ENCODE measurements at places on chromosomes 5 and 9.

DNA sequence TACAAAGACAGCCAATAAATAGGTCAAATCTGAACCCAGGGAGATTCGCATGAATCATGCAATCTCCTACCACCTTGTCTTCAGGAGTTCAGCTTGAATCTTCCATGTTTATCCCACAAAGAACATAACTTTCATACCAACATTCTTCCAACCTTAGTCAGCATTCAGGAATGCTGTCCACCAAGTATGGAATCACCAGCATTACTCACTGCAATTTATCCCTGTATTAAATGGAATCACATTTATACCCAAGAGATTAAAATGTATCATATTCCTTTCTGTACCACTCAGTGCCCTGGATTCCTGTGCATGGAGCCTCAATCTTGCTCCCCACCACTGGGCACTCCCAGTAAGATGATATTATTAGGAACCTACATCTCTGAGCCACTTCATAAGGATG is 162.6 kb downstream of the GLIS3 start:
- H3K4me1 ChIP-seq = peaks cover 39% of the 10 kb centered on the region
- H3K27me3 ChIP-seq = no peaks in the 10 kb centered on the region
- no peaks in the 10 kb centered on the region for H3K36me3 ChIP-seq
- H3K27ac ChIP-seq = no peak overlapping the region

DNA sequence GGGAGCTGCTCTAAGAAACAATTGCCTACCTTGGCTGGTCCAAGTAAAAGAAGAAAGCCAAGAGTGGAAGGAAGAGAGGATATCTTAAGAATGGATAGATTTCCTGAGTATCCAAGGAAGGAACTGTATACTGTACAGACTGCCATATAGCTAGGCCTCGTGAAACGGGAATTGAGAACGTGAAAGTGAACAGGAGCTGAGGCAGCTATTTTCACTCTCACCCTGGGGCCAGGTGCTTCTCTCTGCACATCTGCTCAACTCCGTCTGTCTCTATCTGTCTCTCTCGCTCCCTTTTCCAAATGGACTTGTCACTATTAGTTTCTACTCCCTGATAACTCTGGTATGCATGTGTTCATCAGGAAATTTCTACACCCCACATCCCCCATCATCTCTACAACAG is 35.9 kb upstream of the TESK1 start:
- no peak for DNase-seq
- H3K27me3 ChIP-seq = no peaks in the 10 kb centered on the region
- H3K27ac ChIP-seq = no peak overlapping the region
- H3K4me3 ChIP-seq = no peak overlapping the region
- H3K4me1 ChIP-seq = peaks cover 1% of the 10 kb centered on the region

GRCh38 chr5:91635950-91636734 is 253.0 kb upstream of the ARRDC3 start:
- H3K4me3 ChIP-seq = no peak overlapping the region
- DNase-seq = peak; percentile 15
- no peaks in the 10 kb centered on the region for H3K27me3 ChIP-seq
- H3K36me3 ChIP-seq = no peaks in the 10 kb centered on the region

- no peak overlapping the region for H3K27ac ChIP-seq
- peak overlapping the region; percentile 68 for H3K4me3 ChIP-seq
- peak; percentile 61 for DNase-seq
- H3K27me3 ChIP-seq = peaks cover 69% of the 10 kb centered on the region
Observed at GRCh38 chr9:121498487-121499176, 1.0 kb downstream of the GGTA1 start.

- DNase-seq = no peak
- H3K27ac ChIP-seq = no peak overlapping the region
- no peak overlapping the region for H3K4me3 ChIP-seq
Observed at GRCh38 chr9:133199648-133200321, 9.3 kb downstream of the OBP2B start.

DNA sequence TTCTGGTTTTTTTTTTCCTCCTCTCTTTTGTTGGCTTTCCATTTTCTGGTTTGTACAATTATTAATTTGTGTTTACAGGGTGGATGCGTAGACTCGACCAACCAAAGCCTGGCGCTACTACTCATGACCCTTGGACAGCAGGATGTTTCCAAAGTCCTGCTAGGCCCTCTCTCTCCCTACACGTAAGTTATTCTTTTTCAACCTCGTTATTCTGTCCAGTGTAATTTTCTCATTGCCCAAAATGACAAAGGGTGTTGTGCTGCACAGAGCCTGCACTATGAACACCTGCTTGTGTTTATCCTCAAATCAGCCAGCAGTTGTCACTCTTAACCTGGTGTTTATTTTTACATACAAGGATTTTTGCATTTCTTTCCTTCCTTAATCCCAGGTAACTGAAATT is 56.6 kb downstream of the RCL1 start:
- H3K27me3 ChIP-seq = no peaks in the 10 kb centered on the region
- DNase-seq = no peak
- peaks cover 9% of the 10 kb centered on the region for H3K36me3 ChIP-seq
- H3K27ac ChIP-seq = no peak overlapping the region
- no peak overlapping the region for H3K4me3 ChIP-seq
- H3K4me1 ChIP-seq = peaks cover 18% of the 10 kb centered on the region

DNA sequence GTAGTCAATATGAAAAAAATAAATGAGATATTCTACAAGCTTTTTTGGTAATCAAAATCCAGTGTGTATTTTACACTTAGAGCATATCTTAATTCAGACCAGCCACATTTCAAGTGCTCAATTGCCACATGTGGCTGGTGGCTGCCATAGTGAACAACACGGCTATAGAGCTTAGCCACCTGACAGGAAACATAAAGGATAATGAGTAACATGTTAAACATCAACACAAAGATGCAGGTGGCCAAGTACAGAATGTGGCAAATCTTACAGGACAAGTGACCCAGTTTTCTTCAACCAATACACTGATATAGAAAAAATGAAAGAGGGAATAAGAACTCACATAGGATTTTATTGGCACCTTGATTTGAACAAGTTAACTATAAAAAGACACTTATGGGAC is 61.4 kb downstream of the KIF24 start:
- DNase-seq = no peak
- H3K27ac ChIP-seq = no peak overlapping the region
- no peak overlapping the region for H3K4me3 ChIP-seq
- no peaks in the 10 kb centered on the region for H3K27me3 ChIP-seq
- H3K4me1 ChIP-seq = peaks cover 11% of the 10 kb centered on the region

- H3K36me3 ChIP-seq = no peaks in the 10 kb centered on the region
- peaks cover 39% of the 10 kb centered on the region for H3K27me3 ChIP-seq
- peak overlapping the region; percentile 12 for H3K4me3 ChIP-seq
- no peak overlapping the region for H3K27ac ChIP-seq
- H3K4me1 ChIP-seq = peaks cover 18% of the 10 kb centered on the region
- peak; percentile 87 for DNase-seq
Observed at GRCh38 chr5:127941646-127942045, 141.9 kb upstream of the SLC12A2 start.

DNA sequence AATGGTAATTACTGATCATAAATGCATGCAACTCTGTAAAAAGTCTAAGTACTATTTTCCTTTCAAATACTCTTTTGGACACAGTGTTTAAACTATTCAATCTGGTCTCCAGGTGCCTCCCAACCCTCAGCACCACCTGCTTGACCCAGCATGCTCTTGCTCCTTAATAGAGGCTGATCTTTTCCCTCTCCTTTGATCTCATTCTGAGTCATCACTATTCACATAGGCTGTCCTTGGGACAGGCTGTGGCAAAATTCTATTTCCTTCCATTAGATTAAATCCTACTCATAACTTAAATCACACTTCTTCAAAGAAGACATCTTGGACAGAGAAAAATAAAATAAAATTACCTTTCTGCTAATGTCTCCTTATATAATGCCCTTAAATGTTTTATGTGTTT is 199.4 kb upstream of the ST8SIA4 start:
- no peak overlapping the region for H3K4me3 ChIP-seq
- H3K4me1 ChIP-seq = no peaks in the 10 kb centered on the region
- no peak overlapping the region for H3K27ac ChIP-seq

GRCh38 chr5:159050316-159051143 is 49.2 kb downstream of the EBF1 start:
- H3K4me1 ChIP-seq = peaks cover 28% of the 10 kb centered on the region
- peak; percentile 36 for DNase-seq
- H3K4me3 ChIP-seq = no peak overlapping the region
- no peaks in the 10 kb centered on the region for H3K36me3 ChIP-seq

DNA sequence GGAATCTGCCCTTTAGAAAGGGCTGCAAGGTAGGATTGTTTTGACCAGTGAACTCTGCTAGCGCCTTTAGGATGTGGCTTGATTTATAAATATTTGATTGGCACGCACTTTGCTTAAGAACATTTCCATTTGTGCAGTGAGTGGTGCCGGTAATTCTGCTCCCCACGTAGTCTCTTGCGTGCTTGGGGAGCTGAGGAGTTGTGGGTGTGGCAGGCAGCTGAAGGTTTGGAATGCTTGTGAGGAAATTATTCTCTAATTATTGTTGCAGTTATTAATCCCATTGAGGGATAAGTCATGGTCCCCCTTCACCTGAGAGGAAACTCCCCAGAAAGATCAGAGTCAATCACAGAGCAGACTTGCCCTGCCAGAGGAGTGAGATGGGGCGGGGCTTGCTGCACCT is 76.7 kb downstream of the FGF1 start:
- H3K4me1 ChIP-seq = no peaks in the 10 kb centered on the region
- H3K27ac ChIP-seq = no peak overlapping the region

DNA sequence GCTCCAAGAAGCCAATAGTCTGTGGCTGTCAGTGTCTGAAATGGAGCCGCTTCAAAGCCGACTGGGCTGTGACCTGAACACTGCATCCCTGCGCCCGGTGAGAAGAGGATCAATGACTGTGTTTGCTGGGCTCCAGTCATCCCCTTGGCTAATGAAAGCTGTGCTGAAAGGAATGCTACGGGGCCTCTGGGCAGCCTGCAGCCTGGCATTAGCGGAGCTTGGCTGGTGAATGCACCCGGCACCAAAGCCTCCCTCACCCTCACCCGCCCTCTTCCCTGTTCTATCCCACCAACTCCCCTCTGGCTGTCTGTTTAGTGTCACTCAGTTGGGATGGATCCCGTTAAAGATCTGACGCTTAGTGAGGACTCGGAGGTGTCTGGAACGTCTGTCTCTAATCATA is 355.3 kb downstream of the BNC2 start:
- H3K36me3 ChIP-seq = no peaks in the 10 kb centered on the region
- no peak overlapping the region for H3K27ac ChIP-seq
- peak overlapping the region; percentile 26 for H3K4me3 ChIP-seq
- peak; percentile 77 for DNase-seq
- no peaks in the 10 kb centered on the region for H3K27me3 ChIP-seq
- H3K4me1 ChIP-seq = peaks cover 38% of the 10 kb centered on the region

DNA sequence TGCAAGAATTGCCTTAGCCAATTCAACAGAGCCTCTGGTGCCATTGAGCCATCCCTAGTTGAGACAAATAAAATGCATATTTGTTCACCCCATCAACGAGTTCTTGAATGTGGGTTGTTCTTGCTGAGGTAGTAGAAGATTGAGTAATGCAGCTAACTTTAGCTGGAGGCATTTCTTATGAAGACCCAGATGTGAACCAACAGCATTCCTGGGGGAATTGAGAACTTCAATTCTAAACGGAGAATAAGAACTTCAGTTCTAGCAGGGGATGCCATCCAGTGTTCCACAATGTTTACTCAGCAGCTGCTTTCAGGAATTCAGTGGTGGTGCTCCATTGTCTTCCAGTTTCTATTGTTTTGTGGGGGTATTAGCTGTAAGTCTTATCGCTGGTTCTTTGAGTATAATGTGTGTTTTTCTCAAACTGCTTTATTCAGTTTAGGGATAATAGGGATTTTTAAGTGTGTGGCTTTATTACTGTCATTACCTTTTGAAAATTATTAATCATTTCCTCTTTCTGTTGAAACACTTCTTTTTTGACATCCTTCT is 1968.2 kb upstream of the NUDT12 start:
- no peaks in the 10 kb centered on the region for H3K27me3 ChIP-seq
- H3K4me3 ChIP-seq = no peak overlapping the region
- DNase-seq = peak; percentile 44
- no peaks in the 10 kb centered on the region for H3K36me3 ChIP-seq
- H3K27ac ChIP-seq = peak overlapping the region; percentile 55

DNA sequence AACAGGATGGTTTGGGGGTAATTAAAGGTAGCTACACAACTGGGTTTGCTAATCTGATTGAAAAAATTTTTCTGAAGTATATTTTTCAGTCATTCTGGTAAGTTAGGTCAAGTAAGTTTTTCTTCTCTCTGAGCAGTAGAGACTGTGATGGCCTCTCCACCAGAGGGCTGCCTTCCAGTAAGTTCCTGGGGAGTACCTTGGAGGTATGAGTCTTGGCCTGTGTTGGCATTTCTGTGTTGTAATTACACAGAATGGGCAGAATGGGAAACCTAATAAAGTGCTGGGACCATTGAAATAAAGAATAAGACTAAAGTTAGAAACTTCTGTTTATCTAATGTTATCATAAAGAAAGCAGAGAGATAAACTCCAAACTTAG is 430.8 kb downstream of the ARHGEF28 start:
- no peaks in the 10 kb centered on the region for H3K36me3 ChIP-seq
- H3K4me1 ChIP-seq = peaks cover 35% of the 10 kb centered on the region
- H3K4me3 ChIP-seq = no peak overlapping the region
- H3K27me3 ChIP-seq = no peaks in the 10 kb centered on the region
- no peak overlapping the region for H3K27ac ChIP-seq
- DNase-seq = no peak

DNA sequence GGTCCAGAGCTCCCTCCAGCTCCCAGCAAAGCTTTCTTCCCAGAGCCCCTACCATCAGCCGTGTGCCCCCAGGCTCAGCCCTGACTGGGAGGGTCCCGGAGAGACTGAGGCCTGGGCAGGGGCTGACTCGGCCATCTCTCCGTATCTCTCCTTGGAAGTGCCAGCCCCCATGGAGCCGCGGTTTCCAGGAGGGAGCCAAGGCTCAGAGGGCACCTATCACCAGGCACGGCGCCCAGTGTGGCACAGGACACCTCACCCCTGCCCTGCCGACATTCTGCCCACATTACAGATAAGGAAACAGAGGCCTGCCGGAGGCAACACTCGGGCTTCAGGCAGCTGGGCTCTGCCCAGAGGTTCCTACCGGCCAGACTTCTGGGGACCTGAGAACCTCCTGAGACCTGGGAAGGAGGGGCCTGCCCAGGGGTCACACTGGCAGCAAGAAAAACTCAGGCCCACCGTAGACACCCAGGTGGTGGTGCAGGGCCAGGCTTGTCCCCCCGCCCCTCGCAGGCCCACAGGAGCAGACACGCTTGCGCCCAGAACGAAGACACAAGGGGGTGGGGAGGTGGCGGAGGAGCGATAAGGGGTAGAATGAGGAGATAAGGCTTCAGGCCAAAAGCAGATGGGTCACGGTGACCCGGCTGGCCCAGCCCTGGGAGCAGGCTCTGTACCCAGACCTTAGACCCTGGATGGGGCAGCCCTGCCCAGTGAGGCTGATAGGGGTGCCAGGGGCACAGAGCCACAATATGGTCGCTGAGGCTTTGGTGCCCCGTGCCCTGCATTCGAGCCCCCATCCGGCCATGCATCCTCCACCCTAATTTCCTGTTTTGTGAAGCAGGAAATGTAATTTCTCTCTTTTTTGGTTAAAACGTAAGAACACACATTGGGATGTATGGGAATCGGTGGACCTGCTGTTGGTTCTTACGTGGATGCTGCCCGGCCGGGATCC is 11.8 kb downstream of the NR5A1 start:
- no peak overlapping the region for H3K27ac ChIP-seq
- H3K4me3 ChIP-seq = no peak overlapping the region
- peaks cover 9% of the 10 kb centered on the region for H3K4me1 ChIP-seq
- DNase-seq = no peak
- H3K27me3 ChIP-seq = peaks cover 14% of the 10 kb centered on the region
- H3K36me3 ChIP-seq = no peaks in the 10 kb centered on the region

Measured in neural progenitor cell (in vitro differentiated cells).